Myometrial cell (primary cell): ENCODE measurements at places on chromosomes 11 and 22. TPM values are rescaled to one million over a fixed set of nuclear protein-coding genes. Genes with fewer than 3 reads are reported as not detected.

DDX10 gene
- 12.1 and 15.8 TPM in 2 replicates for total RNA-seq

AGBL2 gene
- total RNA-seq, result 0.86 and 10.3 TPM in 2 replicates

P2RY6 gene
- not detected in 2 replicates for total RNA-seq

FLRT1 gene
- under 0.01 TPM in 1 of 2 replicates, not detected in the other for total RNA-seq

DCDC1 gene
- not detected in 2 replicates for total RNA-seq
